ENCODE measurements at places on chromosomes 3 and 15.
A peak's percentile ranks its signal among the peaks of the same experiment; 100 is the strongest.

DNA sequence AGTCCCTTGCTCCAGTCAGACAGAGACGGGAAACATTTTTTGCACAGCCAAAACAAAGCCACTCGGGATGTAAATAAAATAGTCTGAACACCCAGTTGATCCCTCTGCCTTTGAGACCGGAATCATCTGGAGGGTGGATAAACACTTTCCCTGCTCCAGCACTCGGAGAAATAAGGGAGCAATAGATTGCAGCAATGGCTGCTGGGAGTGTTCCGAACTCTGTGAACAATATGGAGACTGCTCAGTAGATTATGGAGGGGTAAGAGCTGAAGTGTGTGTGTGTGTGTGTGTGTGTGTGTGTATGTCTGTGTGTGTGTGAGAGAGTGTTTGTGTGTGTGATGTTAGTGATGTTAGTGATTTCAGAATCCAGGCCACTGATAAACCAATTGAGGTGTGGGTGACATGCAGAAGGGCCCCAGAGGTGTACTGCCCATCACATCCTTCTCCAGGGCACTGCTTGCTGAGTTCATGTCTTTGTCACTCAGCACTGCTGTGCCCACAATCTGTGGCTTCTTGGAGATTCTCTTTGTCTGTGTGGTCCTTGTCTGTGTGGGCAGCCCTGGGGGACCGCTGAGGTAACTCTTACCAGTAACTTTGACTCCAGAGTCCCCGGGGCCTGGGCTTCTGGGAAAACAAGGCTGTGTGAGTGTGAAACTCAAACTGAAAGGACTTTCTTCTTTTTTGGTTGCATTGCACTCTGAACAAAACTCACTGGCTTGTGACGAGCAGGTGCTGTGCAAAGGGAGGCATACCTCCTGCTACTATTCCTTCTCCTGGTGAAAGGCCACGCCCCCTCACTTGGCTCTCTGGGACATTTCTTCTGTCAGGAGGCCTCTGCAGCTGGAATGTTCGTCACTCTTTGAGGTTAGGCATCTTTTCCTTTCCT is 23.0 kb downstream of the CRYGS start:
- DNase-seq: no peak

DNA sequence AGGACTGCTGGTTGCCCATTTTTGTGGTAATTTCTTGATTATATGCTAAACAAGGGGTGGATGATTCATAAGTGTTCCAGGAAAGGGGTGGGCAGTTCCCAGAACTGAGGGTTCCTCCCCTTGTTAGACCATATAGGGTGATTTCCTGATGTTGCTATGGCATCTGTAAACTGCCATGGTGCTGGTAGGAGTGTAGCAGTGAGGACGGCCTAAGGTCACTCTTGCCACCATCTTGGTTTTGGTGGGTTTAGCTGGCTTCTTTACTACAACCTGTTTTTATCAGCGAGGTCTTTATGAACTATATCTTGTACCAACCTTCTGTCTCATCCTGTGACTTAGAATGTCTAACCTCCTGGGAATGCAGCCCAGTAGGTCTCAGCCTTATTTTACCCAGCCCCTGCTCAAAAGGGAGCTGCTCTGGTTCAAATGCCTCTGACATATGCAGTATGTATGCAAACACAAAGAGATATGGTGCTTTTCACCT is 46.2 kb downstream of the C3orf38 start:
- DNase-seq: no peak

DNA sequence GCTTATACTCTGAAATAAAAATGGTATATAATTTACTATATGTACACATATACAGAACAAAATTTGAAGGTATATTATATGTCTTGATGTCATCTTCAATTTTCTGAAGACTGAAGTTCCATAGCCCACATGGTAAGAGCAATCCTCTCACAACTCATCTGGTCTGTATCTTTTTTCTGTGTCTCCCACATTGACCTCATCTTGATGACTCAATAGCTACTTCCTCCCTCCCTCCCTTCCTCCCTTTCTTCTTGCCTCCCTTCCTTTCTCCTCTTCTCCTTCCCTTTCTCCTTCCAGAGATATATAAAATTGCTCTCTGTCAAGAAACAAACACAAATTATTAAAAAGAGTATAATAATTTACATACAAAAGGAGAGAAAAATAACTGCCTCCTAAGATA is 268.5 kb downstream of the SQOR start:
- no peak for DNase-seq

- no peak for DNase-seq
Observed at GRCh38 chr3:5160321-5160720, 27.2 kb upstream of the EDEM1 start.

DNA sequence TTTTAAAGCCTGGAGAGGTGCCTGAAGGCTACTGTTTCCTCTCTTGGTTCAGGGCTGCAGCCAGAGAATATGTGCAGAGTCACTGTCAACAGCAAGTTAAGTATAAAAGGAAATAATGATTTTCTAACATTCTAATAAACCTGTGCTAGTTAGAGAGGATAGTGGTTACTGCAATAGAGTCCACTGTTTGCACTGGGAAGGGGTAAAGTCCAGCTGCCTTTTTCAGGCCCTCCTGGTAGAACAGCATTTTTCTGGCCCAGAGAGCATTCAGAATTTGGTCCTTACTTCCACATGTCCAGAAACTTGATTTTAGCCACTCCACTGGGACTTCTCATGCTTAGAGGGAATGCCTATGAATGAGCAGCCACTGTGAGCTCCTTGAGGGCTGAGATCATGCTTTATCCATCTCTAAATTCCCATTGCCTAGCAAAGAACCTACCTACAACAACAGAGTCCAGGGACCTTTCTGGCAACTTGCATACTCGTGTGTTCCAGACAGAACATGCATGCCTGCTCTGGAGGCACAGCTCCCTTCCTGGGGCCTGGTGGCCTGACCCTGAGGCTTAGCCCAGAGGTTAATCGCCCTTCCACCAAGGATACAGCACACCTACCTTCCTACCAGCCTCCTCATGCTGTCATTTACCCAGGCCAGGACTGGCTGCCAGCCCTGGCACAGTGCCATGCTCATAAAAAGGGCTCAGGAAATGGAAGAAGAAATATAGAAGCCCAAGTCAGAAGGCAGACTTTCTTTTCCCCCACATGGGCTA is 50.3 kb upstream of the ATP13A3 start:
- DNase-seq: no peak

- no peak for DNase-seq
Observed at GRCh38 chr3:50126287-50127211, 28.6 kb upstream of the SEMA3F start.

GRCh38 chr15:25848784-25849156 is 14.4 kb downstream of the ATP10A start:
- DNase-seq: no peak

DNA sequence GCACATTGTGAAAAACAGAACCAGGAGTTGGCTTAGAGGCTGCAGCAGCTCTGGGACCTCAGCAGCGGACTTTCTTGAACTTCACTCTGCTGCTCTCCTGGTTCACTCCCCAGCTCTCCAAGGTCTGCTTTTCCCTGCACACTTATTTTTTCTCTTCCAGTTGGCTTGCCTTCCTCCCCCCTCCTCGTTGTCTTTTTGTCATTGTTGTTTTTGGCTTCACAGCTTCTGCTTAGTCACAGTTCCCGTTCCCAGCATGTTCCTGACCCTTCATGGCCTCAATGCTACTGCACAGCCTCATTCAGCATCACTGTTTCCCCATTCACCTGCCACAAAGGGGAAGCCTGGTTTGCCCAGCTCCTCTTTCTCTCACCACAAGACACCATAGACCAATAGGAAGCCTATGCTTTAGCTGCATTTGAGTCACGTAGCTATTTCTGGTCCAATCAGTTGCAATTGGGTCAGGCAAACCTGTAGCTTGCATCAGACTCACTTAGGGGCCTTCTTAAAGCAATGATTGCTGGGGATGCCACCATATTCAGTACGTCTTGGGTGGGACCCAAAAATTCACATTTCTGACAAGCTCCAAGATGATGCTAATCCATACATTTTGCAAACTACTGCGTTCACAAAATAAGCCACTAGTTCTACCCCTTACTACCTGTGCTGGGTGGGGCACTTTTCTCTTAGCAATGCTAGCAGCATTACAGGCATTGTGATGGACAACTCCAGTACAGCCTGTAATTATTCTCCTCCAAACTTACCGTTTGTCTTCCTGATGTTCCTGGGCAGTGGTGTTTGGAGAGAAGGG is 7.8 kb upstream of the SUMF1 start:
- DNase-seq: no peak

- no peak for DNase-seq
Observed at GRCh38 chr15:76678766-76679165, 226.4 kb downstream of the SCAPER start.

DNA sequence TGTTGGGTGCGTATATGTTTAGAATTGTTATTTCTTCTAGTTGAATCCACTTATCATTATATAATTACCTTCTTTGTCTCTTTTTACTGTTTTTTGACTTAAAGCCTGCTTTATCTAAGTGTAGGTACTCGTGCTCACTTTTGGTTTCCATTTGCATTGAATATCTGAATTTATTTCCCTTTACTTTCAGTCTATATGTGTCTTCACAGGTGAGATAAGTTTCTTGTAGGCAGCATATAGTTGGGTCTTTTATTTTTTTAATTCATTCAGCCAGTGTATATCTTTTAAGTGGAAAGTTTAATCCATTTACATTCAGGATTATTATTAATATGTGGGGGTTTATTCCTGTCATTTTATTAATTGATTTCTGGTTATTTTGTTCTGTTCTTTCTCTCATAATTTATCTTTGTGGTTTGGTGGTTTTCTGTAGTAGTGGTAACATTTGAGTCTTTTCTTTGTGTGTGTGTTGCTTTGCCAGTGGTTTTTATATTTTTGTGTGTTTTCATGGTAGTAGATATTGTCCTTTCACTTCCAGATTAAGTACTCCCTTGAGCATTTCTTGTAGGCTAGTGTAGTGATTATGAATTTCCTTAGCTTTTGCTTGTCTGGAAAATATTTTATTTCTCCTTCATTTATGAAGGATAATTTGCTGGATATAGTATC is 27.3 kb downstream of the STT3B start:
- no peak for DNase-seq

DNA sequence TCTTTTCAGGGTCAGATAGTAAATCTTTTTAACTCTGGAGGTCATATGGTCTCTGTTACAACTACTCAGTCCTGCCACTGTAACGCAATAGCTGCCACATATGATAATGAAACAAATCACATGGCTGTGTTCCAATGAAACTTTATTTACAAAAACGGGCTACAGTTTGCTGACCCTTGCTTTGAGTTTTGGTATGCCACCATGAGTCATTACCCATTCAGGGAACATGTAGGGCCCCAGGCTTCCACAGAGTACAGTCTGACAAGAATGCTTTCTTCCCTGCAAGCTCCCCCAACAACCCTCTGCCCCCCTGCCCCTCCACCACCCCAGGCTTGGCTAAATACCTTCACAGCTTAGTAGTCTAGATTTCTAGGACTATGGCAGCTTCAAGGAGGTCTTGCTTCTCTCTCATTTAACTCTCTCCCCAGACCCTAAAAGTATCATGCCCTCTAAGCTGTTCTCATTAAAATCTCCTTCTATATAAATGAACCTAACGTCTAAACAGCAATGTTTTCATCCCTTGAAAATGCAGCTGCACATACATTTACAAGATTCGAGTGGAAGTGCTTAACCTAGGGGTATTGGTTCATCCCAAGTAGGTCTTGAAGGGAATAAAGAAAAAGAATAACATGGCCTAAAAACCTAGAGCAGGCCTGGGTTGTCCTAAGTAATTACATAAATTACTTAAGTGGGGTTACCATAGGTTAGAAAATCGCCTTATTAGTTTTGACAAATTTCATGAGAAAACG is 117.8 kb upstream of the PRICKLE2 start:
- no peak for DNase-seq

DNA sequence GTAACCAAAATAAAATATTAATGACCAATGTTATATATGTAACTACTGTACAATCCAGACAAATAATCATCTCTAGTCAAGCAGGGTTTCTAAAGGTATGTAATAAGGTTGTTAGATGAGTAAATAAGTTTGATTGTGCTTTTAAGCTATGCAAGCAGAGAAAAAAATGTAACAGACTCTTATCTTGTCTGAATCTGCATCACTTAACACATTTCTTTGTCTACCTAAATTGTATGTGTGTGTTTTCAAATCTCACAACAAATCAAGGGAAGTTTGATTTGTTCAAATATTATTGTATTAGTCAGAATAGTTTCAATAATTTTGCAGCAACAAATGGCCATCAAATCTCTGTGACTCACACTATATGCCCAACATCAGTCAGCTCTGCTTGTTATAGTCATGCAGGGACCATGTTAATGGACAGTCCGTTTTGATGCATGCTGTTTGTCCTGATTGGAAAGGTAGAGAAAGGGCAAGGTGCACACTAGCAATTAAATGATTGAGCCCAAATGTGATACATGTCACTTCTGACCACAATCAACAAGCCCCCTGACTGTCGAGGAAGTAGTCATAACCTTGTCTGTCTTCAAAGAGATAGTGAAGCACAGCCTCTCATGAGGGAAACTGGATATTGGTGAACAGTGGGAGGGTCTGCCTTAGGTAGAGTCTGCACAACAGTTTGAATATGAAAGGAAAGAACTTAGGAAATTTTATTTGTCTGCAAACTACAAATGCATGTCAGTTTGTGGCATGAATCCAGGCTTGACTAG is 349.4 kb upstream of the SATB1 start:
- no peak for DNase-seq

DNA sequence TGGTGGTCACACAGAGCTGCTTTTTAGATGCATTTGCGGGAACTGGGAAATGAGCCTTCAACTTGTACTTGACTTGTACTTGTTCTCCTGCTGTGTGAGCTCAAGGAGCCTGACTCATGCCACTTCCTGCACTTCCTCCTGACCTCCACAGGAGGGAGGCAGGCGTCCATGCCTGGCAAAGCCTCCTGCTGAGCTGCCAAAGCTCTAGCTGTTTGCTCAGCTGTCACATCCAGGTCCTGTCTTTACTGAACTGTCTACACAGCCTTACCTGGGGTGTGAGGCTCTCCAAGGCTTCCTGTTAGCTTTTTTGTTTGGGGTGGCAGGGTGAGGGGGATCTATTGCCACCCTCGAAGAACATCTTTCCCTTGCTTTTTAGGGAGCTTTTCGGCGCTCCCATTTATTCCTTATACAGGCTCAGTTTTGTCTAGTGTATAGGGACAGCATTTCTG is 6.4 kb downstream of the THPO start:
- peak; percentile 16 for DNase-seq

- no peak for DNase-seq
Observed at GRCh38 chr15:23616536-23616935, 31.1 kb downstream of the MAGEL2 start.

DNA sequence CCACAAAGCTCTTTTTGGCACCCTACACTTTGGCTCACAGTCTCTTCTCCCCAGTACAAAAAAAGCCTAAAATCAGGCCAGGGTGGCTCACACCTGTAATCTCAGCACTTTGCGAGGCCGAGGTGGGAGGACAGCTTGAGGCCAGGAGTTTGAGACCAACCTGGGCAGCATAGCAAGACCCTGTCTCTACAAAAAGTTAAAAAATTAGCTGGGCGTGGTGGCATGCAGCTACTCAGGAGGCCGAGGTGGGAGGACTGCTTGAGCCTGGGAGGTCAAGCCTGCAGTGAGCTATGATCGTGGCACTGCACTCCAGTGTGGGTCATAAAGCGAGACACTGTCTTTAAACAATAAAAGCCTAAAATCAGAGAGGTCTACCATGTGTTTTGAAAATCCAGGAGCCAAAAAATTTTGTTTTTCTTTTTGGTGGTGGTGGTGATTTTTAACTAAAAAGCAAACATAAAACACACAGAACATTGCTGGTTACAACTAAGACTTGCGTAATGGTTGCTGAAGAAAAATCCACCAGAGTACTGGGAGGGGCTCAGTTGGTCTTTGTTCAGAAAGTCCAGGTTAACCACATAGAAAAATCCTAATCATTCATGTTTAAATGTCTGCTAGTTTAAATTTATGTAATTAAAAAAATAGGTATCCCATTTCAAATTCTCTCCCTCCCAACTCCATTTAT is 1.6 kb upstream of the MAN2C1 start:
- DNase-seq: no peak

All from nucleus accumbens (tissue), 56 donors.